ENCODE measurements at places on chromosomes 1 and 21. TPM values are rescaled to one million over a fixed set of nuclear protein-coding genes. Genes with fewer than 3 reads are reported as not detected.

The DTL gene
- 24.5 TPM for total RNA-seq

The TOR3A gene
- total RNA-seq, result 34.8 TPM

The JTB gene
- 97.2 TPM for total RNA-seq

The CD53 gene
- not detected for total RNA-seq

The POU3F1 gene
- not detected for total RNA-seq

The CPT2 gene
- 10.9 TPM for total RNA-seq

The ITLN2 gene
- total RNA-seq, result not detected

The ZSCAN20 gene
- 10.5 TPM for total RNA-seq

The OR6K3 gene
- not detected for total RNA-seq

The KRTAP10-11 gene
- total RNA-seq, result not detected

The MAEL gene
- total RNA-seq, result not detected

The TNFRSF4 gene
- total RNA-seq, result 0.79 TPM

The PSRC1 gene
- 5.5 TPM for total RNA-seq

The TSPEAR gene
- not detected for total RNA-seq

The TMEM269 gene
- not detected for total RNA-seq

The OR2L3 gene
- not detected for total RNA-seq

The NCAM2 gene
- total RNA-seq, result 0.40 TPM

The ALX3 gene
- total RNA-seq, result not detected

The TAS1R1 gene
- 0.07 TPM for total RNA-seq

The FAM151A gene
- total RNA-seq, result not detected

The FMO3 gene
- total RNA-seq, result 0.28 TPM

The ANKRD34A gene
- total RNA-seq, result 0.20 TPM

The GPR52 gene
- 0.49 TPM for total RNA-seq

The CD34 gene
- 16.9 TPM for total RNA-seq

All from pulmonary artery endothelial cell (primary cell).